ENCODE measurements at places on chromosomes 2 and 18.
A peak's percentile ranks its signal among the peaks of the same experiment; 100 is the strongest.

- DNase-seq, result peak; percentile 45
Measured at GRCh38 chr2:189298481-189298880, 118.9 kb upstream of the COL5A2 start.

DNA sequence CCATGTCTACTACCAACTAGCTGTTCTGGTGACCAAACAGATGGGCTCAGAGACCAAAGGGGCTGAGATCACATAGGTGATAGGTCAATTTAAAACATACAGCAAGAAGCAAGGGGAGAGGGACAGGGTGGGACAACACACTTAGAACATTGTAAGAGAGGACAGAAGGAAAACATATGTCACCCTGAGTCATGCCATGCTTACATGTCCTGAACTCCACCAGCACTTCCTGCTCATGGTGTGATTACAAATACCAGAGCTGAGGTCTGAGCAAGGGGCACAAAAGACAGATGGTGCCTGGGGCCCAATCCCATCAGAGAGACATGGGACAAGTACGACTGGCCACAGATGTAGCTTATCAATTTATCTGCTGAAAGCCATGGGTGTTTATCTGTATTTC, 28.7 kb upstream of the GALNT14 start:
- no peak for DNase-seq

DNA sequence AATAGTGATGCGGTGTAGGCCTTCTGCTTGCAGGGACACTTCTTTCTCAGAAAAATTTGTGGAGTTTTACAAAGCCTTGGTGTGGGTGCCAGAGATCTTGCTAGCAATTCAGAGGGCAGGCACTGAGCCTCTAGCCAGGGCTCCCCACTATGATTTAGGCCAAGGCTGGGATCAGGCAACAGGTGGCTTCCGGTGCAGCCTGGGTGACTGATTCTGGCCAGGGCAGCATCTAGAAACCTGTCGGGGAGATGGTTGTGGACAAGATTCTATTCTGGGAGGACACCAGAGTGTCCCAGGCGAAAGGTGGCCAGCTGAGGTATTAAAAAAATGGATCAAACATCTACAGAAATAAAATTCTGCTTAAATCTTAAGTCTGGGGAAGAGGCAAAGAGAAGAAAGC, 21.5 kb upstream of the TNP1 start:
- no peak for DNase-seq

DNA sequence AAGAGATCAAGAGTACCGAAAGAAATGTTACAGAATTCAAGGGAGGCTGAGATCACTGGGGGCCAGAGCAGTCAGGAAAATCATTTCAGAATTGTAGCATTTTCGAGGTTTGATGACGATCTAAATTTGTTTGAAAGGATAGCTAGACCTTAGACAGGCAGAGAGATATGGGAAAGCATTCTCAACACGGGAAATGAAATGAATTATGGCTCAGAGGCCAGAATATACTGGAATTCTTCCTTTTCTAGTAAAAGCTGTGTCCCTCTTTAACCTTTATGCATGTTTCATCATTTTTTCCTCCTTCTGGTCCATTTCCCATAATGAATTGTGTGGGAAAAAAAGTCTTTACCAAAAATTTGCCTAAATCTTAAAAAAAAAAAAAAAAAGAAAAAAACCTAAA, 78.8 kb downstream of the NABP1 start:
- no peak for DNase-seq

DNA sequence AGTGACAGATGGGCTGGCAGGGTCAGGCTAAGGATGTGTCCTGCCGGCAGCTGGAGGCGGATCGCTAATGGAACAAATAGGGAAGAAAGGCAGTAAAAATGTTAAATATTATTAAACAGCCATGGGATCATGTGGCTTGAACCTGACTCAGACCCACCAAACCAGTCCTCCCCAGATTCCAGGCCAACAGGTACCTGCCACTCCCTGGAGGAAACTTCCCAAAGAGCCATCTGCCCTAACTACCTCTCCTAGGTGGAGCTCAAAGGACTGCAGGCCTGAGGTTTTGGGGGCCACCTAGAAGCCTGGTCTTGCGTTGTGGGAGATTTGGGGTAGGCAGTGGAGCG, 34.3 kb downstream of the CIB4 start:
- DNase-seq, result no peak

- no peak for DNase-seq
Measured at GRCh38 chr18:6775702-6776101, 46.2 kb downstream of the ARHGAP28 start.

DNA sequence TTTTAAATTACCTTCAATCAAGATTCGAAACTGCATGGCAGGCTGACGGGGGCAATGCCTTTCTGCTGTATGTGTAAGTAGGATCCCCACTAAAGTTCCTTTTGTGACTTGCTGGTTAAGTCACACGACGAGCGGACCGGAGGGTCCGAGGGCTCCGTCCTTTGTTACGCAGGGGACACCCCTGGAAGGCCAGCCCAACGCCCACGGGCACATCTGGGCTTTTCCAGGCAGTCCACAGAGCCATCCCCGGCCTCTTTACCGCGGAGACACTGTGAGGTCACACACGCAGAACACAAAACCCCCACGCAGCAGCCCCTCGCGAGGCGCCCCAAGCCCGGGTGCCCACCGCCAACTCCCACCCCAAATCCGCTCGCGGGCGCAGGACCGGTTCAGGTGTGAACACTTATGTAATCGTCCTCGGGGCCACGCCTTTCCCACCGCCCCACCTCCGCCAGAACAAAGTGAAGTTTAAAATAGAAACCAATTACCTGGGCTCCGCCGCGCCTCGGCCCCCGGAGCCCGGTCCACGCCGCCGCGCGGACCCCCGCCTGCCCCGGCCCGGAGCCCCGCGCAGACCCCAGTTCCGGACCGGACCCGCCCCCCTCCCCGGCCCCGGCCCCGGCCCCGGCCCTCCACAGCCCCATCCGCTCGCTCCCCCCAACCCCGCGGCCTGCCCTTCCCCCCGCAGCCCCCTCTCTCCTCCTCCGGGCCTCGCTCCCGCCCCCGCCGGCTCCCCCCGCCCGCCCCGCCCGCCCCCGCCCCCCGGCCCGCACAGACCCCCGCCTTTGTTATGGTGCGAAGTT, 4.2 kb downstream of the ZNF516 start:
- DNase-seq, result no peak

GRCh38 chr2:102806250-102806837, 44.5 kb downstream of the TMEM182 start:
- peak; percentile 66 for DNase-seq

- DNase-seq, result no peak
Measured at GRCh38 chr2:238947243-238947760, 99.4 kb downstream of the TWIST2 start.

- peak; percentile 80 for DNase-seq
Measured at GRCh38 chr2:230011617-230012016, 57.1 kb downstream of the SLC16A14 start.

GRCh38 chr2:31822587-31822986, 188.2 kb downstream of the MEMO1 start:
- no peak for DNase-seq

DNA sequence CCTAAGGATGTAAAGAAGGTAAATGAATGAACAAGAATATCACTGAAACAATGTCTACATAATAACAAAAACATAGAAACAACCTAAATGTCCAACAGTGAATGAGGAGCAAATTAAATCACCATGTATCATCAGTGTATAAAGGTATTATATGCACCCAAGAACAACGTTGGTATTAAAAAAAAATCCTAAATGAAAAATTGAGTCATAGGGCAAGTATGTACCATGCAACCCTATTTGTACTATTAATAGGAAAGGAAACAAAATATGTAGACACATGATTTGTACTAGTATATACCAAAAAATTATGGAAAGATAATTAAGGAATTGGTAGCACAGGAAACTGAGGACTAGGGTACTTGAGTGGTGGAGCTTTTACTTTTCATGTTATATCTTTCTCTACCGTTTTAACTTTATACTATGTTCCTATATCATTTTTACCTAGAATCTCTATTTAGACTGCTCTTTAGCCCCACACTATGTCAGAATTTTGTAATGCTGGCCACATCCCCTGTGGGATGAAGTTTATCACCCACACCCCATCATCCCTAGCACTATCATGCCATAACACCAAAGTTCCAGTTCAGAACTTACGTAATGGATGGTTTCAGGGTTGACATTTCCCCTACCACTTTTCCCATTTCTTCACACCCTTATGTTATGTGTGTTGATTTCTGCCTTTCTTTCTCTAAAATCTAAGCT, 25.6 kb downstream of the IKZF2 start:
- no peak for DNase-seq

- no peak for DNase-seq
Measured at GRCh38 chr2:203679401-203679800, 27.0 kb upstream of the CD28 start.

GRCh38 chr2:174635776-174636404, 38.3 kb upstream of the WIPF1 start:
- DNase-seq, result peak; percentile 80

DNA sequence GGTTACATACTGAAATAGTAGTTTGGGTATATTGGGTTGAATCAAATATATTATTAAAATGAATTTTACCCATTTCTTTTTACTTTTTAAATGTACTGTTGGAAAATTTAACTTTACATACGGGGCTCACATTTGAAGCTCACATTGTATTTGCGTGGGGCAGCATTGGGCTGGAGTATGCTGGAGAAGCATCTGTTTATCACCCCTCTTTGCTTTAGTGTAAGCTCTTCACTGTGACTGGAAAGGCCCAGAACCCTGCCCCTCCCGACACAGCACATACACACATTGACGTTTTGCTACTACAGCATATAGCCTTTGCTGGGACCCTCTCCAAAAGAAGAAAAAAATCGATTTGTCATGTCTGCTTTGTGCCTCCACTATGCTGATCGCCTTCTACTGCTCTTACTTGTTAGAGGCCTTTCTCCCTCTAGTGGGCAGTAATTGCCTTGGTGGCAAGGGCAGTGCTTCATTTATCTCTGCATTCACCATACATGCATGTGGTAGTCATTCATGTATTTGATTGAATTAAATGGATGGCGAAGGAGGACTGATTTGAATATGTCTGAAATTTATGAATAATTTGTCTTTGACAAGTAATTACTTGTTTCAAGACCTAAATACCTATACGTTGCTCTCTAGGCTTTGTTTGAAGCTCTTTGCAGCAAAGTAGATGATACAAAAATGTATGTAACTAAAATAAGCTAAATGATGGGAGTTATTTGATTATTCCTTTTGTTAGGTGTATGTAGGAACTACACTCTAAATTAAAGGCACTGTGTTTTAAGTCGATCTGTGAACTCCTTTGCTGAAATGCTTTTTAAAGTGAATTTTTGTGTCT, 37.4 kb downstream of the VAPA start:
- peak; percentile 78 for DNase-seq

- no peak for DNase-seq
Measured at GRCh38 chr2:67559156-67559555, 162.0 kb downstream of the ETAA1 start.

- DNase-seq, result no peak
Measured at GRCh38 chr2:165505514-165505913, 36.0 kb downstream of the CSRNP3 start.

DNA sequence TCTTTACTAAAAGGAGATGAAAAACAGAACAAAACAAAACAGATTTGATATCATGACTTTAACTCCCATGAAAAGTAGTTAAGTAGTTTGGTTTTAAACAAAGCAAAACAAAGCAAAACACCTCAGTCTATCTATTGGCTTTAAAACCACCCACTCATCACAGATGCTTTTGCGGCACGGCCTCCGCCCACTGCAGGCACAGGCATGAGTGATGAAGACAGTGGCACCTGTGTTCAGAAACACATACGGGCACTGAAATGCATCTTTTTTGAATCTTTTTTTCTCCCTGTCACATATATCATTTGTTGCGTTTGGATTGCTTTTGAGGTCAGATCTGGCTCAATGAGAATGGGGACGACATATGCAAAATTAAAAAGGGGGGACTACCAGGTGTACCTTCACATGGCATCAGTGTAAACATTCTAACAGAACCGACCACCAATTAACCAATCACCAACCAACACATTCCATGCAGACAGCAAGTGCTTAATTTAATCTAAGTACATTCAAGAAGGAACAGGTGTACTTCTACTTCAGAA, 147.4 kb upstream of the REV1 start:
- no peak for DNase-seq

All from AG10803 (cell line).